ENCODE measurements at places on chromosomes 7 and 10.

DNA sequence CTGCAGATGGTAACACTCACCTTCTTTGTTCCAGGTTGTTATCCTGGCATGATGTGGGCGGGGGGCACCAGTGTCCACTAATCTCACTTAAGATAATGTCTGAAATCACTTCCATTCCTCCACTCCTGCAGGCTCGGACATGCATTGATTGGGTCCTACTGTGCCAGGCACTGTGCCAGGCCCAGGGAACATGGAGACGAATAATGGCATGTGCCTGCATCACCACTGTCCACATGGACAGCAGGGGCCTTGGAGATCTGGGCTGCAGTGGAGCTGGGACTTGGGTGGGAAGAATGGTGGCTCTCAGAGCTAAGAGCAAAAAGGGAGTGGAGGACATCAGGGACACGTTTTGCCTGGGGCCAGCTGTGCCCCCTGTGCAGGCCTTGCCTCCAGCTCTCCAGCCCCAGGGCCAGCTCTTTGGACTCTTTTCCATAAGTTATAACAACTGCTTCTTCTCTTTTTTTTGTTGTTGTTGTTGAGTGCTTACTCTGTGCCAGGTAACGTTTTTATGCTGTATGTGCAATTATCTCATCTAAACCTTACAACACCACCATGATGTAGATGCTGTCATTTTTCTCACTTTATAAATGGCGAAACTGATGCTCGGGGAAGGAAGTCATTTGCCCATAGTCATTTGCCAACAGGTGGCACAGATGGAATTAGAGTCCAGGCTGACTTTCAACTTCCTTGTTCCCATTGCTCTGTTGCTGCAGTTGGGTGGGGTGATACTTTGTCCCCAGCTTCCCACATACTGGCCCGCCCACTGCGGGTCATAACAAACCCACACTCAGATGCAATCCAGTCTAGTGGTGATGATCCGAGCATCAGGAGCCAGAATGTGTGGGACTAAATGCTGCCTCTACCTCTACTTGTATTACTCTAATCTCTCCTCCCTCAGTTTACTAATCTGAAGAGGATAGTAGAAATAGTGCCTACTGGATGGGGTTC lies 19.1 kb downstream of the PLPP4 start:
- DNase-seq: no peak

DNA sequence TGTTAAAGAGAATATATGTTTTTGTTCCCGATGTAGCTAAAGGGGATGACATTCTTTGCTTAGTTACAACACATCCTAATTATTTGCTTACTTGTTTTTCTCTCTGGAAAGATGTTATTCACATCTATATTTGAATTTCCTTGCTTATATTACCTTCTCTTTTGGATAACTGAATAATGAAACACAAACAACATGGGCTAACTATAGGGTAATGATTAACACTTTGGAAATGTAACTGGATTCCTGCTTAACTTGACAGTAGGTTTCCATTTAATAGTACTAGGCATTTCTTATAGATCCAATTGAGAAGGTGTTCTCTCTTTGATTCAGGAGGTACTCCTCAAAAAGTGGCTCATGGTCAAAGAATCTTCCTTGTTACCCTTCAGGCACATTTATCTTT lies 141.1 kb downstream of the CCSER2 start:
- no peak for DNase-seq

DNA sequence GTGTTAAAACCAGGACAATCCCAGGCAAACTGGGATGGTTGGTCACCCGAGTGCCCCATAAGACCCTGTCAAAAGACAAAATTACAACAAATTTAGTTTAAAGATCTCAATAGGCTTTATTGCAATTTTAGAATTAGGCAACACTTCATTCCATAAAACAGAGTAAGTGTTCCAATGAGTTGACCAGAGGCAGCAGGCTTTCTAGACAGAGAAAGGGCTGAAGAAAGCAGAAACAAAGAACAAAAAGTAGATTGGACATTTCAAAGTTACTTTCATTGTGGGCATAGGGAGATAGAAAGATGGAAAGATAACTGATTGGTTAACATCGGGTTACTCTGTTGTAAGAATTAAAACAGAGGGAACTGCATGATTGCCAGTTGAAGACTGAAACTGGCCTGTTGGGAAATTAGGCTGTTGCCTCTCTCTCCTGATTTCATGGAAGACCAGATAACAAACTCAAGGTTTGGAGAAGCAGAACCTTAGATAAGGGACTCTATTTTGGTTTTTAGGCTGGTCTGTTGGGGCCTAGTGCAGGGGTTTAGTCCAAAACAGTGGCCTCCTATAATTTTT lies 36.3 kb downstream of the ENTPD1 start:
- no peak for DNase-seq

GRCh38 chr7:104976966-104977636 lies 36.9 kb upstream of the KMT2E start:
- DNase-seq: no peak

- DNase-seq: no peak
Measured at GRCh38 chr10:69612760-69613159, 17.3 kb upstream of the FAM241B start.

DNA sequence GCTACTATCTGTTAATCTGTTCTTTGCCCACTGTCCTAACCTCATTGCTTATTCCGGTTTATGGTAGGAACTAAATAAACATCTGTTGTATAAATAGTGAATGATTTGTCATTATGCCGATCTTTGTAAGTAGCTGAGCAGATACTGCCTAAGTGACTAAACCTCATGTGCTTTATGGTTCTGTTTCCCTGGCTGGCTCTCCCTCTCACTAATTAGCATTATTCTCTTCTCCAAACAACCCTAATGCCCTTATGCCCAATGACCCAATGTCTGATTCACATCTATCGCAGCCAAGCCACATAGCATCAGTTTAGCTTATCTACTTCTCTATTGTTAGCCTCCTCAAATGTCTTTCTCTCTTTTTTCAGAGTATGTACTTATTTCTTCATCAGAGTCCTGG lies 462.3 kb upstream of the POT1 start:
- DNase-seq: no peak

GRCh38 chr7:102220960-102221800 lies 65.5 kb upstream of the SH2B2 start:
- DNase-seq: no peak

- no peak for DNase-seq
Measured at GRCh38 chr7:154686305-154686704, 316.6 kb downstream of the PAXIP1 start.

- no peak for DNase-seq
Measured at GRCh38 chr10:13078912-13079775, 20.8 kb upstream of the OPTN start.

- DNase-seq: no peak
Measured at GRCh38 chr7:30633223-30633622, 38.5 kb downstream of the GARS1 start.

DNA sequence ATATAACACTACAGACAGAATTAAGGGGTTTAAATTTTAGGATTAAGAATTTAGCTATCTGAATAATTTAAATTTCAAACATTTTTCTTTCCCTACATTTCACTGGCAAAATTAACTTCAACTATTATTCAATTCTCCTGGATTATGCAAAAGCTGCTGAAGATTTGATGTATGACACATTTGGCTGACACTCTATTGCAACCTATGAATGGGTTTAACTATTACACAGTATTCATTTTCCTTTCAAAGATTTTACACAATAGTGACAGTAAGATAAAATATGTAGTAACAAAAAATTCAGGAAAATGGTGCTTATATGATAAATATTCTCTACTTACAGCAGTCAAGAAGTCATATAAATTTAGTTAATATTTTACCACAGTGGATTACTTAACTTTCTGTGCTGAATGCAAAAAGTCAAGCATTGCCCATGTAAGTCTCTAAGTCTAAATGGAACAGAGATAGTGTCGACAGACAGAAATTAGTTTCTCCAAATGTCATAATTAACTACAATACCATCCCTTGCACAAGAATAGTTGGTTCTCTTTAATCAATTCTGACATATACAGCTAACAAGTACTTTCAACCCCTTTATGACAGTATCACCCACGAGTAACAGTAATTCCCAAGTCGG lies 194.1 kb upstream of the FRMD4A start:
- no peak for DNase-seq

DNA sequence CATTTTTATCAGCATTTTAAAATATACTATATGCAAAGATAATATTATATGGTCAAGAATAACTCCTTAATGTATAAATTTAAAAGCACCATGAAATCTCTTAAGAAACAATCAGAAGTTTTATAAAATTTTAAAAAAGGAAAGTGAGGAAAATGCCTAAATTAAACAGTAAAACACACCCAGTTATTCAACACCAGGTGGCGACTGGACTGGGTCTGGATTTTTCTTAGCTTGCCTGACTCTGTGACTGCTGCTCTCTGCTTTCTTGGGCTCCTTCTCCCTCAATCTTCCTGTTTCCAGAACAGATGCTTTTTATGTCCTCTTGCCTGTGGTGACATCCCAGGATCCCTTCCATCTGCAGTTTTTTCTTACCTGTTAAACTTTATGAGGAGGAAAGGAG lies 200.3 kb downstream of the BICC1 start:
- DNase-seq: no peak

GRCh38 chr7:100801833-100802568 lies 25.3 kb downstream of the EPHB4 start:
- DNase-seq: no peak

GRCh38 chr7:34673066-34673465 lies 15.0 kb downstream of the NPSR1 start:
- DNase-seq: no peak

DNA sequence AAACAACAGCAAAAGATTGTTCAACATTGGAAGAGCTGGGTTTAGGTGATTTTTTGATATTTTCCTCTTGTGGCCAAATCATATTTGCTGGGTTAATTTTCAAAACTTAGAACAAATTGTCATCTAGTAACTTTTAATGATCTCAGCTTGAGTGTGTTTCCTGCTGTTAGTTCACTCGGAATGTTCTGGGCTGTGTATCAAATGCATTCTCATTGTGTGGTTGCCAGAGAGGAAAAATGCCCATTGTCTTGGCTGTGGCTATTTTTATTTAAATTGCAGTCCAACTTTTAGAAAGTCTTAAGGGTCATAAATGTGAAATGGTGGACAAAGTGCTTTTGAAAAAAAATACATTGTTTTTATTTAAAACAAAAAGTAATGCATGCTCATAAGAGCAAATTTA lies 542.0 kb downstream of the TNS3 start:
- DNase-seq: no peak

GRCh38 chr10:126065751-126066377 lies 169.5 kb downstream of the FANK1 start:
- no peak for DNase-seq

GRCh38 chr10:74799721-74800221 lies 26.6 kb upstream of the KAT6B start:
- no peak for DNase-seq

GRCh38 chr7:51685794-51686193 lies 369.2 kb upstream of the COBL start:
- DNase-seq: no peak

- DNase-seq: no peak
Measured at GRCh38 chr7:82156168-82156567, 287.4 kb downstream of the CACNA2D1 start.

GRCh38 chr10:12806228-12807095 lies 195.1 kb downstream of the CCDC3 start:
- no peak for DNase-seq

DNA sequence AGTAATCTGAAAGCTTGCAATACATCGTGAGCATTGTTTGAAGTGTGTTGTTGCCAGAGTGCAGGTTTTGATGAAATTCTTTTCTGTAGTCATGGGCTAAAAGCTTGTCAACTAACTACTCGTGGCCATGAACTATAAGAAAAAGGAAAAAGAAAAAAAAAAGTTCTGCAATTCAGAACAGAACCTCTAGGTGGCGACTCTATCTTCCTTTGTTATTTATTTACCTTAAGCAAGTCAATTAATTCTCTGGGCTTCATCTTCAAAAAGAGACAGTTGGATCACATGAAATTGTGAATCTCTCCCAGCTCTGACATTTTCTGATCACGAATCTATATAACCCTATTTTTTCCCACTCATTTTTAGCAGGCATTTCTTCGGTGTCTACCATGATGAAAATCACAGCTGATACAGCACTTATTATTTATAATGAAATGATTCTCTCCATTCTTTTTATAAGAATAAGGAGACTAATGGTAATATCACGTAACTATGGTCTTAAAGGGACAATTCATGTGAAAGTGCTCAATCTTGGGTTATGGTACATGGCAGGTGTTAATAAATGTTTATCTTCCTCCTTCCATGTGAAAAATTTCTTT lies 18.8 kb downstream of the TMEM196 start:
- no peak for DNase-seq

DNA sequence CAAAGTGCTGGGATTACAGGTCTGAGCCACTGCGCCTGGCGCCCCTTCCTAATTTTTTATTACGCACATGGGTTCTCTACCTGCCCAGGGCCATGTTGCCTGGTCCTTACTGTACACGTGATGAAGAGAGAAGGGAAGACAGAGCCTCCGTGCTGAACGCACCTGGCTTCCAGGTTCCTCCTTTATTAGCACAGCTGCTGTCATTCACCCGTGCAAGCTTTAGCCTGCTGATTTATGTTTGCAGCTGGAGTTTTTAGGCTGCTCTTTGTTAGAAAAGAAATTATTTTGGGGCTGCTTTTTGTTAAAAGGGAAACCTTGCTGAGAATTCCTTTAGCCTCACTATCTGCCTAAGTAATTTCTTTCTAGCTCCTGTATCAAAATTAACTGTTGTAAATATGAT lies 417.0 kb downstream of the CALN1 start:
- no peak for DNase-seq
